Natural killer cell (primary cell): ENCODE measurements at places on chromosomes 1 and 21. TPM values are rescaled to one million over a fixed set of nuclear protein-coding genes. Genes with fewer than 3 reads are reported as not detected.

- H3K4me1 ChIP-seq = peaks cover 9% of the 10 kb centered on the region
- H3K36me3 ChIP-seq = no peaks in the 10 kb centered on the region
- DNase-seq = no peak
- H3K27me3 ChIP-seq = no peaks in the 10 kb centered on the region
- H3K27ac ChIP-seq = no peak overlapping the region
These were observed 42.8 kb upstream of the ATF3 start for GRCh38 chr1:212565571-212566305.

DNA sequence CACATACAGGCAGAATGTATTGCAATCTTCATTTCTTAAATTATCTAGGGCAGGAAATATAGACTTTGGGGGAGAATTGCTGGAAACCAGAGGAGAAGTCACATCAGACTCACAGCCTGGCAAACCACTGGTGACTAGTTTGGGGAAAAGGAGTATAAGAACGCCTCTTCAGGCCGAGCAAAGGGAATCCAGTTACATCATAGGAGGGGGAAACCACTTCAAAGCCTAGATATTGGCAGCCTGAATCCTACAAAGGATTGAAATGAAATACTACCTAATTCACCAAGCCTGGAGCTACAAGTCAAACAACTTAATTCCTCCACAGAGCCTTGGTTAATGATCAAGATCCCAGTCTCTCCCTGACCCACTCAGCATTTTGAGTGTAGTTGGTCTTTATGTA, 121.7 kb downstream of the SLC30A10 start:
- H3K4me3 ChIP-seq = no peak overlapping the region
- H3K4me1 ChIP-seq = no peaks in the 10 kb centered on the region
- H3K27ac ChIP-seq = no peak overlapping the region
- no peak for DNase-seq

- H3K27me3 ChIP-seq = no peaks in the 10 kb centered on the region
- H3K36me3 ChIP-seq = no peaks in the 10 kb centered on the region
- H3K27ac ChIP-seq = no peak overlapping the region
- H3K4me1 ChIP-seq = no peaks in the 10 kb centered on the region
- H3K4me3 ChIP-seq = no peak overlapping the region
These were observed 70.4 kb upstream of the BACH1 start for GRCh38 chr21:29228306-29228705.

- H3K4me3 ChIP-seq = no peak overlapping the region
- no peaks in the 10 kb centered on the region for H3K36me3 ChIP-seq
- no peak overlapping the region for H3K27ac ChIP-seq
- peaks cover 16% of the 10 kb centered on the region for H3K4me1 ChIP-seq
These were observed 8.9 kb upstream of the ZNF669 start for GRCh38 chr1:247113094-247113497.

DNA sequence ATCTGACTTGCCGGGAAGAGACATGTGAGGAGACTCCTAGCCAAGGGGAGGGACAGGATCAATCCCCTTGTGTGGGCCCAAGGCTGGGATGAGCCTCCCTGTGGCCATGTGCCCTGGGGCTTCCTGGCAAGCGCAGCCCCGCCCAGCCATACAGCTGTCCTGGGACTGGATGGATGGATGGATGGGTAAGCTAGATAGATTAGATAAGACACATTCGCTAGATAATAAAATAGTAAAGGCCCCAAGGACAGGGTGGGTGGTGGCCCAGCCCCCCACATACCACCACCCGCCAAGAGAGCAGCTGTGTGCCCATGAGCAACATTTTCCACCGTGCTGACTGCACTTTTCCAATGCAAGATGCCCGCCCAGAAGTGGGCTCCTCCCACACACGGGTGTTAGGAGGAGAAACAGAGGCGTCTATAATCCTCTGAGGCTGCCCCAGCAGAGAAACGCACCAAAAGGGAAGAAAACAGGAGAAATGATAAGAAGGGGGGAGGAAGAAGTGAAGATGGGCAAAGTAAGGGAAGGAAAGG, 25.1 kb downstream of the ZBTB17 start:
- peak; percentile 62 for DNase-seq
- H3K4me1 ChIP-seq = peaks cover 56% of the 10 kb centered on the region
- H3K27ac ChIP-seq = peak overlapping the region; percentile 95
- peaks cover 14% of the 10 kb centered on the region for H3K36me3 ChIP-seq
- H3K27me3 ChIP-seq = no peaks in the 10 kb centered on the region

- no peak for DNase-seq
- H3K27ac ChIP-seq = no peak overlapping the region
- peaks cover 4% of the 10 kb centered on the region for H3K36me3 ChIP-seq
These were observed 61.5 kb downstream of the KIF1B start for GRCh38 chr1:10271869-10272268.

- H3K27me3 ChIP-seq = peaks cover 4% of the 10 kb centered on the region
- H3K4me1 ChIP-seq = peaks cover 29% of the 10 kb centered on the region
- peak; percentile 13 for DNase-seq
- no peak overlapping the region for H3K4me3 ChIP-seq
These were observed 5.9 kb upstream of the FOXO6 start for GRCh38 chr1:41355356-41355755.

GRCh38 chr1:211825980-211826379, 4.6 kb downstream of the LPGAT1 start:
- H3K27ac ChIP-seq = no peak overlapping the region
- peaks cover 15% of the 10 kb centered on the region for H3K4me1 ChIP-seq
- H3K4me3 ChIP-seq = no peak overlapping the region
- no peak for DNase-seq

DNA sequence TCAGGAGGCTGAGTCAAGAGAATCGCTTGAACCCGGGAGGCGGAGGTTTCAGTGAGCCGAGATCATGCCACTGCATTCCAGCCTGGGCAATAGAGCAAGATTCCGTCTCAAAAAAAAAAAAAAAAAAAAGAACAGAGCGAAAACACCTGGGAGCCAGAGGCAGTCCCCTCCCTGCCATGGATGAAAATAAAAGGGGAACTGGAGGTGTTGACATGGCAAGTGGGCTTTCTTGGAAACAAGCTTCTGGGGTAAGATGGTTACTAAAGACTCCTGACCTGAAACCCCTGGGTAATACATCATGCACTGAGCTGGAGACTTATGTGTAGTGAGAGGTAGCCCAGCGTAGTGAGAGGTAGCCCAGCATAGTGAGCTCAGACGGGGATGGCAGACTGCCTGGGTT, 31.6 kb downstream of the ADCY10 start:
- H3K4me3 ChIP-seq = no peak overlapping the region
- no peaks in the 10 kb centered on the region for H3K27me3 ChIP-seq
- DNase-seq = no peak
- no peaks in the 10 kb centered on the region for H3K4me1 ChIP-seq
- H3K27ac ChIP-seq = no peak overlapping the region

DNA sequence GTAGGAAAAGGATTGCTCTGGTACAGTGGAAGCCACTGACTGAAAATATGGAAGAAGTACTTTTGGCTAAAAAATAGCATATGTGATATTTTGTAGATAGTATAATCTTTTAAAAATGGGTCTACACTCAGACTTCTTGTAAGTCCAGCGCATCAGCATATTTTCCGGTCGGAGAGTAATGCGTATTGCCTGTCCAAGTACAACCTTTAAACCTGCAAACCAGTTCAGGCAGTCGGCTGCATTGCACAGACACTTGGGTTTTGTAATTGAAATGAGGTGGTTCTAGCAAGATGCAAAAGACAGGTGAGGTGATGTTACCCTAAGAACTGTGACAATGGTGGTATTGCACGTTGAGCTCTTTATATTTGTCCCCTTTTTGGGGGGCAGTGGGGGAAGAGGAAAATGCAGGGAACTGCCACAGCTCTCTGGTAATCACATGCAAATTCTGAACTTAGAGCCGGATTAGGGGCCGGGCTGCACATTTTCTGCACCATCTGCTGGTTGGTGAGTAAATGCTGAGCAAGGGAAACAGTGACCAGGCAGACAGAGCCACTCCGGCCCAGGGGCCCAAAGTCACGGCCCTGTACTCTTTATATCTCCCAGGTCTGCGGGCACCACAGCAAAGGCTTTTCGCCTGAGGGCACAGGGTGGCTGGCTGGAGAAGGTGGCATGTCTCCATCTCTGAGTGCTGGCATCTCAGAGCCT, 2.3 kb downstream of the GPR137B start:
- no peak overlapping the region for H3K4me3 ChIP-seq
- H3K36me3 ChIP-seq = no peaks in the 10 kb centered on the region
- no peak overlapping the region for H3K27ac ChIP-seq
- peaks cover 30% of the 10 kb centered on the region for H3K4me1 ChIP-seq

- peaks cover 82% of the 10 kb centered on the region for H3K36me3 ChIP-seq
- no peaks in the 10 kb centered on the region for H3K4me1 ChIP-seq
- no peak overlapping the region for H3K4me3 ChIP-seq
- no peak for DNase-seq
These were observed 56.6 kb downstream of the NCF2 start for GRCh38 chr1:183533617-183534174.

DNA sequence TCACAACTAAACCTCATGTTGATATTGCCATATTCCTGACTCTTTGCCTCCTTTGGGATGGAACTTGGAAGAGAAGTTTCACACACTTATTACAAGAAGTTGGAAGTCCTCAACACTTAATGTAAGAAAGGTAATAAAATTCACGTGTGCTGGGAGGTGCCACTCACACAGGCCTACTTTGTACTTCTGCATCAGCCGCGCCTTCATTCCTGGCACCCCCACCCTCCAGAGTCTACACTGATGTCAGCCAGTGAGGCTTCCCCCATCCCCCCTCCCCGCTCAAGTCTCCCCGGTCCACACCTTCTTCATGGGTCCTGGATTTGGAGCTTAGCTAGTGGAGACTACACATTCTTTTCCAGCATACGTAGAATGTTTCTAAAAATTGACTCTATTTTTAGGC, 24.8 kb upstream of the SLC45A1 start:
- H3K4me3 ChIP-seq = no peak overlapping the region
- H3K36me3 ChIP-seq = no peaks in the 10 kb centered on the region
- DNase-seq = no peak
- no peak overlapping the region for H3K27ac ChIP-seq
- no peaks in the 10 kb centered on the region for H3K4me1 ChIP-seq

GRCh38 chr21:37159053-37159776, 86.2 kb downstream of the TTC3 start:
- no peak overlapping the region for H3K4me3 ChIP-seq
- H3K27ac ChIP-seq = no peak overlapping the region
- no peak for DNase-seq
- H3K36me3 ChIP-seq = peaks cover 56% of the 10 kb centered on the region

GRCh38 chr21:45539046-45539795, 3.0 kb downstream of the SLC19A1 start:
- DNase-seq = peak; percentile 14
- H3K4me3 ChIP-seq = no peak overlapping the region
- peaks cover 34% of the 10 kb centered on the region for H3K4me1 ChIP-seq

- H3K27ac ChIP-seq = peak overlapping the region; percentile 89
- peaks cover 46% of the 10 kb centered on the region for H3K4me1 ChIP-seq
- peak overlapping the region; percentile 95 for H3K4me3 ChIP-seq
- no peak for DNase-seq
- H3K27me3 ChIP-seq = no peaks in the 10 kb centered on the region
These were observed 4.4 kb downstream of the CDC42SE1 start for GRCh38 chr1:151054971-151055547.

DNA sequence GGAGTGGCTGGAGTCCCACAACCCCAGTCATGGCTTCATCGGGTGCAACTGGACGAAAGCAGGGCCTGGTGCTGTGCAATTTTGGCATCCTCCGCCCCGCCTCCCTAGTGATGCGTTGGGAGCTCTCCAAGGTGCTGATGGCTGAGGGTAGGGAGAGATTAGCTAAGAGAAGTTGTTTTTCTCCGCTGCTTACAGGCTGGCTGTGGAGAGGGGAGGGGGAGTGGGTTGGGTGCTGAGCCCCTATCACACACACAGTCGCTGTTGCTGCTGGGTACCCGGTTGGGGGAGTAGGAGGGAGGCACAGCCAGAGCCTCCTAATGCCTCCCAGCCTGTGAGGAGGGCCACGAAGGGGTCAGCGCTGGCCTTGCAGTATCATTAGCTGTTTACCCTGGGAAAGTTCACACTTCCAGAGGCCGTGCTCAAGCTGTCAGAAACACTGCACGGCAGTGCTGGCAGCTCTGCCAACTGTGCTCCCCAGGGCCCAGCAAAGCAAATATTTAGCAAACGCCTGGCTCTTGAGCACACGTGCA, 110.0 kb downstream of the GRIK3 start:
- no peaks in the 10 kb centered on the region for H3K4me1 ChIP-seq
- H3K4me3 ChIP-seq = no peak overlapping the region
- no peak overlapping the region for H3K27ac ChIP-seq
- no peaks in the 10 kb centered on the region for H3K27me3 ChIP-seq
- no peaks in the 10 kb centered on the region for H3K36me3 ChIP-seq

DNA sequence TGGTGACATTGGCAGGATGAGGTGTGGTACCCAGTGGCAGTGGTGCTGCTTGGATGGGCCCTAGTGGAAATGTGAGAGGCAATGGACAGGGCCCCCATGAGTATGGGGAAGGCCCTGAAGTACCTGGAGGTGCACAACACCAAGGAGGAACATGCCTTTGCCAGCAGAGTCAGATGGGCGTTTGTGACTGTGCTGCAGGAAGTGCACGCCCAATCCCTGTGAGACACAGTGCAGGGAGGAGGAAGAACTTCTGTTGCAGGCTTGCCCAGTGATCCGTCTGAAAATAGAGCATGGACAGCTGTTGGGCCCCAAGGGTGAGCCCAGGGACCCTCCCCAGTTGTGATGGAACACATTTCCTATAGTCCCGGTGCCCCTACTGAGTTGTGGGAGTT, 42.7 kb downstream of the GJA5 start:
- no peaks in the 10 kb centered on the region for H3K27me3 ChIP-seq
- H3K4me3 ChIP-seq = no peak overlapping the region
- no peak overlapping the region for H3K27ac ChIP-seq
- no peaks in the 10 kb centered on the region for H3K4me1 ChIP-seq
- no peak for DNase-seq

- H3K27ac ChIP-seq = no peak overlapping the region
- no peaks in the 10 kb centered on the region for H3K36me3 ChIP-seq
- H3K4me3 ChIP-seq = no peak overlapping the region
- H3K4me1 ChIP-seq = peaks cover 9% of the 10 kb centered on the region
- no peaks in the 10 kb centered on the region for H3K27me3 ChIP-seq
- DNase-seq = no peak
These were observed 220.3 kb upstream of the FGGY start for GRCh38 chr1:59076612-59077011.

DNA sequence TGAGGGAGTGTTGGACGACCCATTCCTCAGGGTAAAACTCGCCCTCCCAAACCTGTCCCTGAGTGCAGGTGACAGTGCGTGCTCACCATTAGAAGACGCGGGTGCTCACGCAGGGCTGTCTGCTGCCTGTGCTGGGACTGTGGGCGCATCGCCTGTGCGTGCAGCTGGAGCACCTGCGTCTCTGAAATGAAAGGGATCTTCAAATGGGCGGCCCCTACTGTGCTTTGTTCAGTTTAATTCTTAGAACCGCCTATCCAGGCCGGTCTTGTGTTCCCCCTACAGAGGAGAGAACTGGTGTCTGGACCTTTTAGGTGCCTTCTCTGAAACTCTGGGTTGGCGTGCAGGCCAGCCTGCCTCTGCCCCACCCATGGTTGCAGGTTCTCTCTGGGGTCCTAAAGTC, 125.8 kb downstream of the PCBP3 start:
- no peaks in the 10 kb centered on the region for H3K36me3 ChIP-seq
- H3K27ac ChIP-seq = no peak overlapping the region
- H3K27me3 ChIP-seq = no peaks in the 10 kb centered on the region
- peak; percentile 41 for DNase-seq
- H3K4me1 ChIP-seq = no peaks in the 10 kb centered on the region
- no peak overlapping the region for H3K4me3 ChIP-seq

GRCh38 chr21:40540216-40540615, 306.7 kb downstream of the DSCAM start:
- no peaks in the 10 kb centered on the region for H3K36me3 ChIP-seq
- no peak overlapping the region for H3K4me3 ChIP-seq
- H3K27ac ChIP-seq = no peak overlapping the region
- no peaks in the 10 kb centered on the region for H3K4me1 ChIP-seq

Gene USF1
- total RNA-seq = 121 TPM

Gene ZNHIT6
- 17.3 TPM for total RNA-seq

Gene RPF1
- total RNA-seq = 53.0 TPM

Gene SPRR2A
- not detected for total RNA-seq

Gene OR2T3
- not detected for total RNA-seq

Gene FCRL4
- total RNA-seq = not detected

Gene C1orf115
- total RNA-seq = 0.75 TPM
